Naive thymus-derived CD4-positive, alpha-beta T cell (primary cell): ENCODE measurements at places on chromosomes 12 and 14. TPM values are rescaled to one million over a fixed set of nuclear protein-coding genes. Genes with fewer than 3 reads are reported as not detected.

Gene IGF1
- 1.5 TPM for total RNA-seq

Gene MRPL51
- 80.9 TPM for total RNA-seq

GRCh38 chr12:44227616-44228015 is 391.7 kb downstream of the TMEM117 start:
- H3K27ac ChIP-seq = no peak overlapping the region
- no peaks in the 10 kb centered on the region for H3K27me3 ChIP-seq
- H3K4me3 ChIP-seq = no peak overlapping the region

Gene HSPB8
- not detected for total RNA-seq

DNA sequence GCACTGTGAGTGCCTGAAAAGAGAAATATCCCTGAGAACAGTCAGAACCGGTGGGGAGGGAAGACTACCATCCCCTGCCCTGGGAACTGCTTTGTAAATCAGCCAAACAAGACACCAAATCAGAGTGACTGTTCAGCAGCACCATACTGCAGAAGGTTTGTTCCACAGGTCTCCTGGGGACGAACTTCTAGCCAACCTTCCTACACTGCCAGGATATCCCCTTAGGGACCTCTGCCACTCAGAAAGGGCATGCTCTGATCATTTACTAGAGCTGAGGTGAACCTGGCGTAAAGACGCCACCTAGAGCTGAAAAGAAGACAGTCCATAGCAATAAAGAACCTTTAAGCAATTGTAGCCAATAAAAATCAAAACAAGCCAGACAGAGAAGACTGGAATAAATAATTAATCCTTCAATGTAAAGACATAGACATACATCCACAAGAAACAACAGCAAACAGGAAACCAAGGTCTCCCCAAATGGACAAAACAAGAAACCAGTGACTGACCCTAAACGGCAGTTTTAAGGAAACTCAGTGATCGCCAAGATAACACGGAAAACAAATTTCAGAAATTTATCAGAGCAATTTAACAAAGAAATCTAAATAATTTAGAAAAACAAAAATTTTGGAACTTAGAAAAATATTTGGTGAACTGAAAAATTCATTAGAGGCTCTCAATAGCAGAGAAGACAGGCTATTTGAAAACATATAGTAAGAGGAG is 228.1 kb upstream of the AMIGO2 start:
- peak overlapping the region; percentile 56 for H3K4me3 ChIP-seq
- no peaks in the 10 kb centered on the region for H3K27me3 ChIP-seq
- peaks cover 3% of the 10 kb centered on the region for H3K4me1 ChIP-seq
- H3K36me3 ChIP-seq = no peaks in the 10 kb centered on the region
- H3K27ac ChIP-seq = peak overlapping the region; percentile 69

- peaks cover 23% of the 10 kb centered on the region for H3K4me1 ChIP-seq
- H3K27ac ChIP-seq = no peak overlapping the region
- peak overlapping the region; percentile 23 for H3K4me3 ChIP-seq
- H3K36me3 ChIP-seq = no peaks in the 10 kb centered on the region
- H3K27me3 ChIP-seq = no peaks in the 10 kb centered on the region
- DNase-seq = no peak
Measured at GRCh38 chr12:1916371-1917171, 1.9 kb downstream of the CACNA2D4 start.

DNA sequence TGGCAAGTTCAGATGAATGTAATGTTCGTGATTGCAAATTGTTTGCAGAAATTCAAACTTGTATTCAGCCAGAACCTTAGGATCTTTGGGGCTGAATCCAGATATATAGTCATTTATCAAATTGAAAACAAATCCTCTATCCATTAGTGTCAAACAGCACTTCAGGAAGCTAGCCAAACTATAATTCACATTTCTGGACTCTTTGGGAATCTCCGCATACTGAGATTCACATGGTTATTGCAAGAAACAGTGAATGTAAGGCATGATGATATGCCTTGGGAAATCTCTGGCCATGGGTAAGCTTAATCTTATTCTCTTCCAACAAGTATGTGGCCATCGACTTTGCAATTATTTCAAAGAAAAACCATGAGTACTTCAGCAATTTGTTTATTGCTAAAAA is 98.5 kb downstream of the KLHL28 start:
- no peaks in the 10 kb centered on the region for H3K4me1 ChIP-seq
- H3K27me3 ChIP-seq = no peaks in the 10 kb centered on the region

Gene PLXNC1
- total RNA-seq = 12.6 TPM

Gene KCNK10
- total RNA-seq = 0.21 TPM

- DNase-seq = no peak
- no peaks in the 10 kb centered on the region for H3K4me1 ChIP-seq
- H3K27ac ChIP-seq = no peak overlapping the region
- H3K27me3 ChIP-seq = no peaks in the 10 kb centered on the region
Measured at GRCh38 chr12:122785503-122785902, 11.1 kb downstream of the CCDC62 start.

Gene CLEC6A
- not detected in 2 replicates for total RNA-seq

DNA sequence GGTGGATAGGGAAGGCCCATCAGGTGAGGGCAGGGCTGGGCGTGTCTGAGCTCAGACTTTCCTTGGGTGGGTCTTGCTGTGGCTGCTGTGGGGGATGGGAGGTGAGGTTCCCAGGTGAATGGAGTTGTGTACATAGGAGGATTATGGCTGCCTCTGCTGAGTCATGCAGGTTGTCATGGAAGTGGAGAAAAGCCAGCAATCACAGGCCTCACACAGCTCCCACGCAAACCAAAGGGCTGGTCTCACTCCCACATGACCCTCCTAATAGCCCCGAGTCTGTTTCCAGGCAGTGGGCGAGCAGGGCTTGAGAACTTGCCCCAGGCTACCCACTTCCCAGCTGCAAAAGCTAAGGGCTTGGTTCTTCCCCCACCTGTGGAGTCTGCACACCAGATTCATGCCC is 149.5 kb downstream of the IPO8 start:
- no peak for DNase-seq
- H3K27ac ChIP-seq = no peak overlapping the region
- no peaks in the 10 kb centered on the region for H3K27me3 ChIP-seq
- no peaks in the 10 kb centered on the region for H3K4me1 ChIP-seq
- H3K4me3 ChIP-seq = no peak overlapping the region
- no peaks in the 10 kb centered on the region for H3K36me3 ChIP-seq

- H3K4me3 ChIP-seq = no peak overlapping the region
- no peak overlapping the region for H3K27ac ChIP-seq
- DNase-seq = no peak
- peaks cover 27% of the 10 kb centered on the region for H3K36me3 ChIP-seq
- H3K4me1 ChIP-seq = peaks cover 27% of the 10 kb centered on the region
Measured at GRCh38 chr14:69392481-69392880, 5.6 kb downstream of the ERH start.
